Stimulated activated CD4-positive, alpha-beta T cell treated with anti-CD3 and anti-CD28 coated beads, Interleukin-4, amount 100 ng/mL, for 1 hour (primary cell): ENCODE measurements at places on chromosomes 5 and 9.

DNA sequence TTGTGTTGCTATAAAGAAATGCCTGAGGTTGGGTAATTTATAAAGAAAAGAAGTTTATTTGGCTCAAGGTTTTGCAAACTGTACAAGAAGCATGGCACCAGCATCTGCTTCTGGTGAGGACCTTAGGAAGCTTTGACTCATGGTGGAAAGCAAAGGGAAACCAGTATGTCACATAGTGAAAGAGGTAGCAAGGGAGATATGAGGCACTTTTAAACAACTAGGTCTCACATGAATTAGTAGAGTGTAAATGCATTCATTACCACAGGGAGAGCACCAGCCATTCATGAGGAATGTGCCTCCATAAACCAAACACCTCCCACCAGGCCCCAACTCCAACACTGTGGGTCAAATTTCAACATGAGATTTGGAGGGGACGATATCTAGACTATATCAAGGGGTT, 40.8 kb downstream of the OR2Y1 start:
- no peak for DNase-seq

GRCh38 chr5:111425205-111425604, 87.1 kb downstream of the STARD4 start:
- no peak for DNase-seq

DNA sequence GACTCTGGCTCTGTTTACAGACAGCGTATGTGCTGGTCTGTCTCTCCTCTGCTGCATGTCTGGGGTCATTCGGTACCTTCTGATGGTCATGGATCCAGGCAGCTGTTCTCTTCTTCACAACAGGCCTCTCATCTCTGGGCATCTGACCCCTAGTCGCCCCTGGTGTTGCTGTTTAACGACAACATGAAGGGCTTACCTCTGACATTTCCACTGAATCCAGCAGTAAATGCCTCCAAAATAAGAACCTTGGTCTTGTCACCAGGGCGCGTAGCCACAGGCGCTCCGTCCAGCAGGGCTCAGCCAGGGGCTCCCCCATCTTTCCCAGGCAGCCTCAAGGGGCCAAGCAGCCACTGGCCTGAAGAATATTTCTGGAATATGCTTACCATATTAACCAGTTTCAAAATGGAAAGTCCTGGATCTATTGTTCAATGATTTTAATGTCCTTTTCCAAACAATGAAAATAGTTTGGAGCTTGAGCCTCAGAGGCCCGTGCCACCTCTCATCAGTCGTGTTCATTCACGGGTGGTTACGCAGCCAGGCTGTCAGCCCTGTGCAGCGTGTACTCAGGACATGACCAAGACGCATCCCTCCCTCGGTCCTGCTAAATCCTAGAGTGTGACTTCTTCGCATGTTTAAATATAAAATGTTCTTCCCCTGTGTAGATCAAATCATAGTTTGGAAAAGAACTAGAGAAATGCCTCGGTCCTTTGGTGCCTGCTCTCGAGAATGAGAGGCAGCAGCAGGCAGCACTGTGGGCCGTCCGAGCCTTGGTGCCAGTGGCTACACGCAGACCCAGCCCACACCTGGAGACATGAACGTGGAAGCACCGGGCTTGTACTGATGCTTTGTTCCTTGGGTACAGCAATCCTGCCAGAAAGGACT, 30.1 kb upstream of the LRRC14B start:
- DNase-seq: no peak

DNA sequence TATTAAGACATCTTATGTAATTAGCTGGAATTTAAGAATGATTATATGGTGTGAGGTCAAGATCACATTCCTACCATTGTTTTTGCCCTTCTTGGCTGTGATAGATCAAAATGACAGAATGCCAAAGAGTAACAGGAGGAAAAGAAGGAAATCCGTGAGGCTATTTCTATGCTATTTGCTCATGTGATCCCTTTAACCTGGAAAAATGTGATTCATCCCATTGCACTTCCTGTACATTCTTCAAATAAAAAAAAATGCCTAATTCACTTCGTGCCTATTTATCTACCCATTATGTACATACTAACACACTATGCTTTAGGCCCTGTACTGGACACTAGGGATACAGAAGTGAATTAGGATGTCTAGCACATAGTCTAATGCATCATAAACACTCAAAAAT, 154.1 kb upstream of the PAPPA start:
- no peak for DNase-seq

GRCh38 chr5:132451387-132451786, 39.2 kb downstream of the IRF1 start:
- DNase-seq: no peak

DNA sequence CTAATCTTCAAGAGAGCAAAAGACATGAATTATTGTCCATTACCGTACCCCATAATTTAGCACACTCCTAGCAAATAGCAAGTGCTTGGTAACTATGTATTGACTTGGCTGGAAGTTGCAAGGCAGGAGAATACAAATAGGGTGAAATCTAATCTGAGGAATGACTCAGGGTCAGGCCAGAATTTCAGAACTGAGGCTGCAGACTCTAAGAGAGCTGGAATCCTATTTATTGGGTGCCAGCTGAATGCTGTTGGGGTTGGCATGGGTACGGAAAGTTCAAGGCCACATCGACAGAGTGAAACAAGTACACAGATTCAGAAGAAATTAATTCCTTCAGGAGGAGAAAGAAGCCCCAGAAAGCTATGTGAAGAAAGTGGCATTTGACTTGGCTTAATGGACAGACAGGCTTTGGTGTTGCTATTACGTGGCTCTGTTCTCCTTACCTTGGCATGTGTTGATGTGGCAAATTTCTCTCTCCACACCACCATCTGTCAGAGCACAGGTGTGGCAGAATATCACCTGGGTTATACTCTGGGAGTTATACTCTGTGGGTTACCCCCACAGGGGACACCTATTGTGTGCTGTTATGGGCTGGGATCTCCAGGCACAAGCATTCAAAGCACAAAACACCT, 20.9 kb upstream of the ASTN2 start:
- DNase-seq: no peak

DNA sequence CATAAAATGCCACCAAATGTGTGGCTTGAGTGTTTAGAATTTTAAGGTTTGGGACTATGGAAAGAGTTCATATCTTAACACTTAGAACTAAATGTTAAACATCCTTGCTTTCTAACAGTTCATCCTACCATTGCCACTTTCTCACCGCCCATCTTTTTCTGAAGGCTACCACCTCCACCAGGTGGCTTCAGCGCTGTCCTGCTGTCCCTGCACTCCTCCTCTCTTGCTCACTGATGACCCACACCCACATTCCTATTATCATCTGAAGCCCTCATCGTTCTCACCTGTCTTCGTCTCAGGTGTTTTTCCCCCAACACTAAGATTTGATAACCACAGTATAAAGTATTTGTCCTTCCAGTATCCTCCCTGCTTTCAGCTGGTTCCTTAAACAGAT, 7.4 kb downstream of the MEGF10 start:
- no peak for DNase-seq

DNA sequence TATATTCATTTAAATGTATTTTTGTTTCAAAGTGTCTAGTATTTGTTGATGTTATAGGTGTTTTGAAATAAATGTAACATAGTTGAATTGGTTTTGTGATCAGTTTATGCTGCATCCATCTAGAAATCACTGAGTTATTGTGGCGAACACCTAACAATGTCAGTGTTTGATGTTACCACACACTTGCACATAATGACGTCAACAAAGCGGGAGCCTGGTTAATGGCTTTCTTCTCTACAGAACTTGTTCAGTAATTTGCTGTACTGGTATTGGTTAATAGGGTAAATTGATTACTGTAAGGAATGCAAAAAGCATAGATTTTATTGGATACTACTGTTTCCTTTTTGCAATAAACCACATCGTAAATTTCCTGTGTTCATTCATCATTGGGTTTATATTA, 133.0 kb downstream of the ATG10 start:
- no peak for DNase-seq

- DNase-seq: no peak
These were observed 2.8 kb downstream of the OBP2B start for GRCh38 chr9:133205996-133206931.

DNA sequence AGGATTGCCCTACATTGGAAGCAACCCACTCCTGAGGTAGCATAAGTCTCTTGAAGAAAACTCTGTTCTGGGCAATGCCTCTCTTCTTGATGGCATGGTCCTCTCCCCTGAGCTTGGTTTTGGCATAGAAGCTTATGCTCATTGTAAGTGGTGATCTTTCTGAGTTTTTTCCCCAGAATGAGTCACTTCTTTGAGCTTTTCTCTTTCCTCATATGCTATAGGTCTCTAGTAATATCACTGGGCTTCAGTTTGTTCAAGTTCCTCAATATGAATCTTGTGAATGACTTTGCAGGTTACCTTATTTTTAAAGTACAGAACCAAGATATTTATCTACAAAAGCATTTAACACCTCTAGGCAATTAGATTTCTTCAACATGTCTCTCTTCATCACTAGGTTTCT, 76.5 kb upstream of the ATG10 start:
- DNase-seq: no peak

GRCh38 chr9:114911167-114911821, 19.1 kb downstream of the TNFSF8 start:
- no peak for DNase-seq

DNA sequence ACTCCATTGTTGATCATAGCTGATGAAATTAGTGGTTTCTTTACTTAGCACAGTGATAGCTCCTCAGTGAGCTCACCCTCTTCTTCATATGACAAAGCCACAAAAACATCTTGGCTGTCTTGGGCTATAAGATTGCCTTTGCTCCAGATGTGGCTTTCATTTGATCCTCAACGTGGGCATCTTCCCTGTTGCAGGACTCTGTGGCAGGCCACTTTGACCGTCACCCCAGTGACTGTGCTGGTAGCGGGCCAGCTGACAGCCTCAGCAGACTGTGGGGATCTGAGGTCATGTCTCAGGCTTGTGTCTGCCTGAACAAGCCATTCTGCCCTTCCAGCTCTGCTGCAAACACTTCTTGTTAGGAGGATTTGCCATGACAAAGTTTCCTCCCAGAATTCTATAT, 422.2 kb downstream of the NR2F1-AS1 start:
- DNase-seq: no peak

- DNase-seq: no peak
These were observed 72.2 kb upstream of the ADAMTS19 start for GRCh38 chr5:129387944-129388343.

DNA sequence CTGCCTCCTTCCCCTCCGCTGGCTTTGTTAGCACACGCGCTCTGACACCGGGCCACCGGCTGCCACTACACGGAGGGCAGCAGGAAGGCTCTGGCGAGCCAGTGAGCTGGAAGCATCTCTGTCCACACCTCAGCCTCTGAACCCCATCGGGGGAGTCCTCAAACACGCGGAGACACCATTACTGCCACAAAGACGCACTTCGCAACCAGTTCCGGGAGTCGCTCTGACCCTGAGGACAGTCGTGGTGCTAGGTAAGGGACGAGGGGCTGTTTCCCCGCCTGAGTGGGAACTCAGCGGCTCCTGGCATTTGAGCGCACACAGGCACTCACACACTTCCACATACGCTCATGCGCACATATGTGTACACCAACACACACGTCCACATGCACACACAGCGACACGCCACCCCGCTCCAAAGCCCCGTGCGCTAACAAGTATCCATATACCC, 160.0 kb downstream of the C9orf152 start:
- DNase-seq: peak; percentile 8

- DNase-seq: no peak
These were observed 21.4 kb upstream of the SPARC start for GRCh38 chr5:151708126-151708525.

- DNase-seq: no peak
These were observed 535.8 kb downstream of the EBF1 start for GRCh38 chr5:158563760-158564390.

DNA sequence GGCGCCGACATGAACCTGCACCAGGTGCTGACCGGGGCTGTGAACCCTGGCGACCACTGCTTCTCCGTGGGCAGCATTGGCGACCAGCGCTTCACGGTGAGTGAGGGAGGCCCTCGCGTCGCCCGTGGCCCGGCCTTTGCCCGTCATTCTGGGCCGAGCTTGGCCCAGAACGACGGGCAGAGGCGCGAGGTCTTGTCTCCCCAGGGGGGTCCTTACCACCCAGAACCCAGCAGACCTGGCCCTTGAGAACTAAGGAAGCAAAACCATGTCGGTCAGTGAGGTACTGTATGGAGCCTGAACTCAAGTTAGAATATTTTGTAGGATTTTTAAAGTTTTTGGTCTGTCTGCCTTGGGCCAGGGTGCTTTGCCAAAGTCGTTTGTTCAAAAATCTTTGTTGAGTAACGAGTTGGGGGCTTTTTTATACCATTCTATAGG, 691 bp downstream of the DMXL1 start:
- DNase-seq: no peak

DNA sequence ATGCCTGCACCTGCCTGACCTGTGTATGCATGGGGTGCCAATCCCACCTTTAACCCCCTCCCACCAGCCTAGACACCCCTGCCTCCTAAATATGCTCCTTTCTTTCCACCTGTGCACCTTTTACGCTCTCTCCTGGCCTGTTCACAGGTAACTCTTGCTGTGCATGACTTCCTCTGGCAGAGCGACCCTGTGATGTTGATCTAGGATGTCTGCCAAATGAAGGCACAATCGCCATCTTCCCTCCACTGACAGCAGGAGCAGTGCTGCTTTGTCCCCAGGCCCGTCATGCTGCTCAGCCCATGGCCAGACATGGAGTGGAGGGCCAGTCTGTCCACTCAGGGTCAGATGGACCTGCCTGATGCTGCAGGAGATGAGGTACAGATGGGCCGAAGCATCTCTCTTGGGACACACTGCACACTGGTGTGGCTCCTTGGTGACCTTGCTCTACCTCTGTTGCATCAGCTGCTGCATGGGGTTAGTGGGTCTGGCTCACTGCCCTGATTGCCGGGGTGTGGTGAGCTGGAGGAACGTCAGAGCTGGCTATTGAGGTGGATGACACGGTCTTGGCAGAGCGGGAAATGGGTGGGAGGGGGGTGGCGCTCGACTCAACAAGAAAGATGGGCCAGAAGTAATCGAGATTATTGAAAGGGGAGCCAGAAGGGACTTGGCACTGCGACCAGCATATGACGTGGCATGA, 101.7 kb upstream of the PITX1 start:
- no peak for DNase-seq

- DNase-seq: no peak
These were observed 200.5 kb downstream of the ARHGEF28 start for GRCh38 chr5:73826301-73827105.

- no peak for DNase-seq
These were observed 668.4 kb upstream of the CDH9 start for GRCh38 chr5:27706832-27707231.

GRCh38 chr9:131788851-131789250, 49.0 kb upstream of the RAPGEF1 start:
- DNase-seq: no peak

- no peak for DNase-seq
These were observed 10.8 kb downstream of the SLC9A3 start for GRCh38 chr5:513216-514100.

DNA sequence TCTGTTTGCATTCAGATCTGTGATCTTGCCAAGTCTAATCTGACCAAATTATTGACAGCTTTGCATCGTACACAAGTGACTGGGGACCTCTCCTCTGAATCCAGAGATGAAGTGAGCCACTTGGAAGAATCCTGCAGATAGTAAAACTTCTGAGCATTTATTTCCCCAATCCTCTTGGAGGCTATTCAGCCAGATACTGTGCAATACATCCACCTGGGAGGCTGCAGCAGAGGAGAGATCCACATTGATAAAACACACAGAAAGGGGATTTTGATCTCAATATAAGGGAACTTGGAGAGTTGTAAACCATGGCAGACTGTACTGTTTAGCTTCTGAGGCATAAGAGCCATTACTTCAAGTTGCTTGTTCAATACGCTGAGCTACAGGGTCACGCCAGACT, 654.6 kb downstream of the MTRR start:
- no peak for DNase-seq
